ENCODE measurements at places on chromosomes 2 and 18.

GRCh38 chr2:64210816-64211215, 66.6 kb upstream of the PELI1 start:
- no peak for DNase-seq

- DNase-seq: no peak
Measured at GRCh38 chr2:98441706-98442450, 2.8 kb upstream of the INPP4A start.

GRCh38 chr2:197600306-197600705, 75.1 kb downstream of the RFTN2 start:
- DNase-seq: no peak

DNA sequence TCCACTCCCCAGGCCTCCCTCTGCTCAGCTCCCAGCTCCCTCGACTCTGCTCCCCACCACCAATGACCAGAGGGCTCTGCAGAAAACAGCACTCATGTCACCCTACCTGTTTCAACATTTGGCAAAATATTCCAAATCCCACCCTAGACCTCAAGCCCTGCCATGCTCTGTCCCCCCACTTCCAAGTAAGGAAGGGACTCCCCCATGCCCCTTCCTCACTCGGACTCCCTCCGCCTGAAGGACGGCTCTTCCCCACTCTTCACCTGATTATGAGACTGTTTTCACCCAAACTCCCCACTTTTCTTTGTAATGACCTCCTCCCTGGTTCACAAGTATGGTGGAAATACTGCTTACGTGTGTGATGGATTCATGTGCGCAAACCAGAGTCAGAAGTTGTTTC, 208.4 kb downstream of the MGAT5 start:
- DNase-seq: no peak

- DNase-seq: no peak
Measured at GRCh38 chr2:39657287-39657937, 8.3 kb upstream of the TMEM178A start.

DNA sequence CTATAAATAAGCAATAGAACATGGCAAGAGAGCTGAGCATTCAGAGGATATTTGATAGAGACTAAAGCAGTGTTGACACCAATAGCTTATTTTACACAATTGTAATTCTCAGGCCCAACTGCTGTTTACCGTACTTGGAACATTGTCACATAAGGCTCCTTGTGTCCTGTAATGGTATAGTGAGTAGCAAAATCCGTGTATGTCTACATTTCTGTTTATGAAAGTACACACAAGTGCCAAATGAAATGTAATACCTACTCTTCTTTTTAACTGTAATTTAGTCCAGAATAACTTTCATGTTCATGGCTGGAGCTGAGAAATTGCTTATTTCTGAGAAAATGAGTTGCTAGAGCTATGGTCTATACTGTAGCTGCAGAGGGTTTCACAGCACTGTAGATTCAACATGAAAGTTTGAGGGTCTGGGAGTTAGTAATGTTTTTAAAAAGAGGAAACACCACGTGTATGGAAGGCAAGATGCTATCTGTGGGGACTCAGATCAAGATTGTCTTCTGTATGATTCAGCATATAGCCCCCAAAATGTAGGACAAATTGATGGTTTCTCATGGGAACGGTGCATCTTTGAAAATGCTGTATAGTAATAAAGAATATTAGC, 110.2 kb upstream of the NOSTRIN start:
- DNase-seq: no peak

- DNase-seq: no peak
Measured at GRCh38 chr18:58947136-58947732, 82.6 kb downstream of the ZNF532 start.

DNA sequence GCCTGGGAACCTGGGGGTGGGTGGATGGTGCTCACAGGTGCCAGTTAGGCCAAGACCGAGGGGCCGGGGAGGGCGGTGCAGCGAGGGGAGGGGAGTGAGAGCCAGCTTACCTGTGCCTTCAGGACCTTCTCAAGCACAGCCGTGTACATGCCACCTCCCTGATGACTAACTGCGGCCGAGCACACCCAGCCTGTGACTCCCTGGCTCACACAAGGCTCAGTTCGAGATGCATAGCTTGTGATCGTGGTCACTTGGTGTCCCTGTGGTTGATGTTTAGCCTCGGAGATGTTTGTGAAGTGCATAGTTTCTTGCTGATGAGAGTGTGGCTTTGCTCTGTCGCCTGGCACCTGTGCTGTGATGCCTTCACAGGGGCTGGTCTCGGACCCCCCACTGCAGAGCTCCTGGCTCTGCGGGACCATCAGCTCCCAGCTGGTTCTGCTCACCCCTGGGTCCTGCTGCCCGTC, 84.5 kb upstream of the ODC1 start:
- DNase-seq: no peak

GRCh38 chr2:86570059-86570458, 6.8 kb upstream of the CHMP3 start:
- no peak for DNase-seq

DNA sequence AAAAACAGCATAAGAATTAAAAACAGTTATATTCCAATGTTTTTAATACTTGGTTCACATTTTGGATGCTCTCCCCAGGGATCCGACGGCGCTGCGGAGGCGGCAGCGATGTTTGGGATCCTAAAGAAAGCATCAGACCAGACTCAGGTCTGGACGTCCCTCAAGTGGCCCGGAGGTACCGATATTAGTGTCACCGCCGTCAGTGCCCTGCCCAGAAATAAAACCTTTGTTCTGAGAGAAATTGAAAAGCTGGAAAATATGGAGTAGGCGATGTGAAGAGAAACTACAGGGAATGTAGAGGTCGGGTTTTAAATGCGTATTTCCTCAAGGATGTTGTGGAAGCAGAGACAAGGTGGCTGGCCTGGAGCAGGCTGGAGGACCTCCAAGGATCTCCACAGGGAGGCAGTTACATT, 683 bp upstream of the TBC1D8 start:
- DNase-seq: no peak

DNA sequence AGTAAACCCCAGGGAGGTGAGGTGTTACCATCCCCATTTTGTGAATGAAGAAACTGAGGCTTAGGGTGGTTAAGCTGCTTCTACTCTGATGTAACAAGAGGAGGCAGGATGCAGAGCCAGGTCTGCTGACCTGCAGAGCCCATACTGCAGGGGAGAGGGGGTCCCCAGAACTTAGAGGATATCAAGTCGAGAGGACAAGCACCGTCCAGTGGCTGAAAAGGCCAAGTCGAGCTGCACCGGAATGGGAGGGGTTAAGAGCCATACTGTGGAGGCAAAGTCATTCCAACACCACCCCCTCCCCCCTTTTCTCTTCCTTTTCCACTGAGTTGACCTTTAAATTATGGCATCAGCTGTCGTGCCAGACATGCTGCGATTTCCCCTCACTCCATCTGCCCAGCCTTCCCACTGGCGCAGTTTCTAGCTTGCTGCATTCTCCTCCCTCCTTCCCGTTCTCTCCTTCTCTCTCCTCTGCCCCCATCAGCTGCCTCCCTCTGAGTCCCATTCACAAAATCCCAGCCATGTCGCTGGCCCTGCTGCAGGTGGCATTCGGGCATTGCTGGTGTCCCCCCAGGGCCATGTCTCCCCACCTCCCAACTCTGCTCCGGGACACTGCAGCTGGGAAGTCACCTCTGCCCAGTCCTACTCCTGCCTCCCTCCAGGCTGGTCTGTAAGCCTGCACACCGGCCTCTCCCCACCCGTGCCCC, 346.9 kb downstream of the DYSF start:
- DNase-seq: peak; percentile 1

- peak; percentile 20 for DNase-seq
Measured at GRCh38 chr2:26164231-26164630, 8.7 kb upstream of the GAREM2 start.

DNA sequence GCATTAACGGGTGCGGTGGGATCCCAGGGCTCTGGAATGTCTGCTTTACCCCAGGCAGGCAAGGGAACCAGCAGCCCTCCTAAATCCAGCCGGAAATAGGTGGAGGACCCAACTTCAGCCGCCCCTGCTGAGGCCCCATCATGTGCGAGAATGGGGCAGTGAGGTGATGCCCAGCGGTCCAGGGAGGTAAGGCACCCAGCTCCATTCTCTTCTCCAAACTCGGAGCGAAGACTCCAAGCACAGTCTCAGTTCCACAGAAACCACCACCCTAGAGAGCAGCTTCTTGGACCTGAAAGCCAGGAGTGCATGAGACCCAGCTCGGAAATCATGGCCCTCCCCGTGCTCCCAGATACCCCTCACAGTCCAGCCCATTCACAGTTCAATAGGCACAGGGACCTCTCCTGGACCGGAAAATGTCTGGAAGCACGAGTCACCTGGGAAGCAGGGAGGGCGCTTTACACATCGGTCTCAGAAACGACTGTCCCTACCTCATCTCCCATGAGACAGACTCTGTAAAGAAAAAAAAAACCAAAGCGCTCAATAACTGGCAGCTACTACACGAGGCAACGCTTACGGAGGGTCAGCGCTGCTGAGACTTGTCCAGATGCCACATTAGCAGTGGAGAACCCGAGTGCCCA, 2.0 kb downstream of the SDC1 start:
- DNase-seq: no peak

DNA sequence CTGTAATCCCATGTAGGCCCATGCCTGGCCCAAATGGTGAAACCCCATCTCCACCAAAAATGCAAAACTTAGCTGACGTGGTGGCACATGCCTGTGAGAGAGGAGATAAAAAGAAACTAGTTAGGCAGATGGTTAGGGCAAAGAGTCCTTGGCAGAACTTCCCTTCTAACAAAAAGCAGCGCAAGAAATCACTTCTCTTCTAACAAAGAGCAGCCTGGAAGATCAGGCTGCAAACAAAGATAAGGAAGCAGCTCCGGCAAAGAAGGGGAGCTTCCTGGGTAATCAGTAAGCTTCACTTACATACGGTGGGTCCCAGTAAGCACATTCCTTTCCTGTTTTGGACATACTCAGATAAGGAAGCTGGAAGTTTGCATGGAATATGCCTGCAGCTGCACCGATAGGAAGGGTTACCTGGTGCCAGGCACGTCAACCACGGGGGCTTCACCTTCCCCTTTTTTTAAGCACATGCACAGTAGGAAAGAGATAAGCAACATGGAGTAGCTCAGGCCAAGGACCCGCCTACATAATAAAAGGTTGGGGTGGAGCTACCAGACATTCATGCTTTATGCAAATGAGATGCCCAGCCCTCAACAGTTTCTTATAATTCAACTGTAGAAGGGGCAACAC, 61.0 kb upstream of the SLC25A52 start:
- no peak for DNase-seq

DNA sequence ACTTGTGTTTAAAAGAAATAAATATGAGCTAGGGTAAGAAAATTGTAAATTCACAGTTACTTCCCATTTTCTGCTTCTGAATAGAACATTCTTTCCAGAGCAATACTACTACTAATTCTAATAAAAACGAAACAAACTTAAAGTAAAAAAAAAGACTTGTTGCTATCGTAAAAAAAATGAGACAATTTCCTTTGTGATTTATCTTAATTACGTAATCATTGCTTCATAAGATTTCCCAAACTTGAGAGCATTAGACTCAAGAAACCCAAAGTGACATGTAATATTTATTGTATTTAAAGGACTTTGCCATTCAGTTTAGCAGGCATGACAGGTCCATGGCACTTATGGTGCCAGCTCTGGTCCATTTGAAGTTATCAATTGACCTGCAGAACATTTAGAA, 153.8 kb downstream of the AQP4 start:
- DNase-seq: no peak

DNA sequence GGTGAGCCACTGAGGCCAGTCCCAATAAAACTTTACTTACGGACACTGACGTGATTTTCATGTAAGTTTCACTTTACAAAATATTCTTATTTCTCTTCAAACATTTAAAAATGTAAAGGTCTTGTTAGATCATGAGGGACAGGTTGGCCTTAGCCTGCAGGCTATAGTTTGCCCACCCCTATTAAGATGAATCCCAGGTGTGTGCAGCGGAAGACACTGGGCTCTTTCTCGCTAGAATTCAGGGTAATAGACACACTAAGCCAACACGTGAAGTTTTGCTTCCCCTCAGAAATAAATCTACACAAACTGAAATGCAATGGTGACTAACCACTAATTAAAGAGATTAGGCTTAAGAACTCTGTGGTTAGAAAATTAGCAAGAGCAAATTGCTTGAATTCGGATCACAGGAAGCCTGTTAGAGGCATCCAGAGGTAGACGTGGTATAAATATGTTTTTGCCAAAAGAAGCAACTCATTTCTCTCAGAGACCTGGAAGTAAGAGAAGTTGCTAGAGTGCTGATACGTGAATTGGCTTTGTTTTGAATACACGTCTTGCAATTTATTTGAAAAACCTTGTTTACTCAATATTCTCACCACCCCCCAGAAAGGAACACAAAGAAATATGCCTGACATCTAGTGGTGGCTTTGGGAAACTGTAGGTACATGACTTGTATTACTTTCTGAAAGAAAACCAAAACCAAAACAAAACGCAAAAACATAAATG, 151.6 kb downstream of the DTNB start:
- peak; percentile 78 for DNase-seq

DNA sequence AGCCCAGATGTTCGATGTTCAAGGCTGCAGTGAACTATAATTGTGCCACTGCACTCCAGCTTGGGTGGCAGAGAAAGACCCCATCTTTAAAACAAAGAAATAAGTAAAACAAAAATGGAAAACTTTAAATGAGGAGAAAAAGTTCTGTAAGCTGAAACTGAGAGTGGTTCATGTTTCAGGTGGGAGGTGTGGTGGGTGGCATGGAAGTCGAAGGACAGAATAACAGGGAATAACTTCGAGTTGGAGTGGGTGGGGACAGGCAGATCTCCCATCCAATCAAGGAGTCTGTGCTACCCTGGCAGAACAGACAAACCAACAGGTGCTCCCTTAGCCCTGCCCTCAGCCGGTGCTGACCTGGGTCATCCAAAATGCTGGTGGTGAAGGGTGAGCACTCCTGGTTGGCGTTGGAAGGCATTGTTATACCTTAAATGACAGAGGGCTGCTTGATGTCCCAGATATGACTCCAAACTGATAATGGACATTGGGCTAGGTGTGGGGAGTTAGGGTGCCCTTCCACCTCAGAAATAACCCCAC, 328.4 kb downstream of the DYSF start:
- DNase-seq: no peak

GRCh38 chr2:58052978-58053377, 6.4 kb downstream of the VRK2 start:
- no peak for DNase-seq

DNA sequence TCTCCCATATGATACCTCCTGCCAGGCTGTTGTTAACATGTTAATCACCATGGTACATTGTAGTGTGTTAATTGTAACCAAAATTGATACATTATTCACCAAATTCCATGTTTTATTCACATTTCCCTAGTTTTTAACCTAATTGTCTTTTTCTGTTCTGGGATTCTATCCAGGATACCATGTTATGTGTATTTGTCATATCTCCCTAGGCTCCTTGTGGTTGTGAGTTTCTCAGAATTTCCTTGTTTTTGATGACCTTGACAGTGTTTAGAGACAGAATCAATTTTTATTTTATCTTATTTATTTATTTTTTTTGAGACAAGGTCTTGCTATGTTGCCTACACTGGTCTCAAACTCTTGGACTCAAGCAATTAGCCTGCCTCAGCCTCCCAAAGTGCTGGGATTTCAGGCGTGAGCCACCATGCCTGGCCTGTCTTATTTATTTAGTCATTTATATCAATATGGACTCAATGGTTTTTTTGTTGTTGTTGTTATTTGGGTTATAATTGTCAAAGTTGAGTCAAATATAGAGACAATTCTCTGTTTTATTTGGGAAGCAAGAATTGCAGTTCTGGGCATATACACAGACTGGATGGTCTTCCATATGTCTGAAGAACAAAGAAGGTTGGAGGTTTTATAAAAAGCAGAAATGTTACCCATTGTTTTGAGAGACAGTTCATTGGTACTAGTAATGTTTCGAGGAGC, 42.6 kb downstream of the INPP4A start:
- DNase-seq: no peak

Measured in hippocampal formation (tissue), 2 donors.